Esophagus muscularis mucosa (tissue), 4 donors: ENCODE measurements at places on chromosomes 4 and X. TPM values are rescaled to one million over a fixed set of nuclear protein-coding genes. Genes with fewer than 3 reads are reported as not detected.
A peak's percentile ranks its signal among the peaks of the same experiment; 100 is the strongest.

DNA sequence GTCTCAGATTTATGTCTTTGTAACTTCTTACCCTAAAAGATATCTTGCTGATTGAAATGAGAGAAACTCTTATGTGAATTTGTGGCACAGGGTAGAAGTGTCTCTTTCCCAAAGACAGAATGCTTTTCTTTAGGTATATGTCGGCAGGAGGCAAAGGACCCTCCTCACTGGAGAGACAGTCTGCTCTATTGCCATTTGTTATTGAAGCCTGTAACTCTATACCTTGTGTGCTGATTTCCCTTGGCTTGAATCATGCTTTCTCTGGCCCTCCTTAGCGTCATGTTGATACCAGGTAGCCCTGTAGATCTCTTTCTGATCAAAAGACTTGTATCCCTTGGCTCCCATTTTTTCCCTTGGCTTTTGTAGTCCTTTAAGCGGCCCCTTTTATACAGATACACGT is 284.3 kb downstream of the CXXC4 start:
- no peak overlapping the region for H3K27ac ChIP-seq
- H3K4me3 ChIP-seq: no peak overlapping the region
- H3K4me1 ChIP-seq: no peaks in the 10 kb centered on the region
- H3K36me3 ChIP-seq: no peaks in the 10 kb centered on the region
- no peaks in the 10 kb centered on the region for H3K27me3 ChIP-seq

DNA sequence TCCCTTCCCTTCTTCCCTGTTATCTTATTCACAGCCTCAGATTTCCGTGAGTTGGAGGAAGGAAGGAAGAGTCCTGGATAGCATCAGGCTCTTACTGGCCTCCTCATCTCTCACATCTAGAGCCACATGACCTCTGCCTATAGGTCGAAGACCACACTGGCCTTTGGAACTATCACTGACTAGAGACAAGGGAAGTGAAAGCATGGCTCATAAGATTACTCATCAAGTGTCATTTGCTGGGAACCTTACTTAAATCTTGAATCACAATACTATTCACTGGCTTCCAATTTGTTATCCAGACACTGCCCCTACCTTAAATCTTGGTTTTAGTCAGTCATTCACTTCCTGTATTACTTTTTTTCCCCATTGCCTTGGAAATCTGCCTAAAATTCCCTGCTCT is 61.6 kb upstream of the MTMR8 start:
- no peak overlapping the region for H3K27ac ChIP-seq
- no peaks in the 10 kb centered on the region for H3K27me3 ChIP-seq
- no peak for DNase-seq
- no peaks in the 10 kb centered on the region for H3K36me3 ChIP-seq
- H3K4me1 ChIP-seq: no peaks in the 10 kb centered on the region

DNA sequence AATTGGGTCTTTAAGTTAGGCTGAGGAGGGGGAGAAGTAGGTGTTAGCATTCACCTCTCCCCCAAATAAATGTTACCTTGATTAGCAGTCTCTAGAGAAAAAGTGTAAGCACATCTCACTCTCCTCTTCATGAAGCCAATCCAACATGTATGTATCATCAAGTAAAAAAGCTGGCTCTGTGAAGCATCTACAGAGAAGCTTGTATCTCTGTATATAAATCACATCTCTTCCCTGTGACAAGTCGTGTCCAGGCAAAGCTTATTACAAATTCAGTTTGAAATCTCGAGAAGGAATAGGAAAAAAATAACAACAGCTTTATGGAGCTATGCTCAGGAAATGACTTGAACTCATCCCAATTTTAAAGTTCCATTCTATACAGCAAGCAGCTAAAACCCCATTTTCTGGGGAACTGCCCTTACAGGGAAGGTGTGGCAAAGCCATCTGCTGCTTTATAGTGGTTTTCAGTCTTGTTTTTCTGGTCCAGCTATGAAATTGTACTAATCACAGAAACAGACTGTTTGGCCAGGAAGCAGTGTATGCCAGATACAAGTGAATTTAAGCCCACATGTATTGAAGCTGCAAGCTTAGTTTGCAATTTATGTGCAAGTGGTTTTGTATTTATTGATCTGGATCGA is 313.3 kb upstream of the NOCT start:
- no peak overlapping the region for H3K4me3 ChIP-seq
- H3K27ac ChIP-seq: no peak overlapping the region
- no peaks in the 10 kb centered on the region for H3K27me3 ChIP-seq
- DNase-seq: no peak
- H3K36me3 ChIP-seq: no peaks in the 10 kb centered on the region

DNA sequence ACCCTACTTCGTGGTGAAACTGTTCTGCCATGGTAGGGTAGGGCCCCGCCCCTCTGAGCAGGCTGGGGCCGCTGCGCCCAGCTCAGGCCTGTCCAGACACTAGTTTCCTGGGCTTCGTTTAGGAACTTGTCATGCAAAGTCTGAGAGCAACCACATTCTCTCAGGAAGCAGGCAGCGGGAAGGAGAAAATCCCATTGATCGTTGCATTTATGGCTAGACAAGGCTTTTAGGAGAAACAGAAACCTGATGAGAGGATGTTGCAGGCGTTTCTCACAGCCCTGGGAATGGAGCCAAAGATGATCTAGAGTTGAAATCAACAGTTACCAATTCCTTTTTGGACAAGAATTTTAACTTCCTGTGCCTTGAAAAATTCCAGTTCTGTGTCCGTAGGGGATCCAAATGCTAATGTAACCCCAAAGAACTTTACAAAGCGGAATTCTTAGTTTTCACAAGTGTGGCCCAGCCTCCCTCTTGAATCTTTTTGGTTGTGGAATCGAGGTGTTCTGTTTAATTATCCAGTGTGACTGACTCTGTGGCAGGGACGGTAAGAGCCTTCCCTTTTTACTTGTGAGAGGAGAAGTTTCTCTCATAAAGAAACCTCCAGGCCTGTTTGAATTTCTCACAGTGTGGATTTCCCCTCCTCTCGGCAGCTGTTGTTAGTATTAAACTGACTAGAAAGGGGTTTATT is 4.5 kb upstream of the CXCL9 start:
- peaks cover 14% of the 10 kb centered on the region for H3K4me1 ChIP-seq
- peak overlapping the region; percentile 28 for H3K4me3 ChIP-seq
- no peaks in the 10 kb centered on the region for H3K27me3 ChIP-seq
- H3K36me3 ChIP-seq: no peaks in the 10 kb centered on the region
- peak overlapping the region; percentile 52 for H3K27ac ChIP-seq

DNA sequence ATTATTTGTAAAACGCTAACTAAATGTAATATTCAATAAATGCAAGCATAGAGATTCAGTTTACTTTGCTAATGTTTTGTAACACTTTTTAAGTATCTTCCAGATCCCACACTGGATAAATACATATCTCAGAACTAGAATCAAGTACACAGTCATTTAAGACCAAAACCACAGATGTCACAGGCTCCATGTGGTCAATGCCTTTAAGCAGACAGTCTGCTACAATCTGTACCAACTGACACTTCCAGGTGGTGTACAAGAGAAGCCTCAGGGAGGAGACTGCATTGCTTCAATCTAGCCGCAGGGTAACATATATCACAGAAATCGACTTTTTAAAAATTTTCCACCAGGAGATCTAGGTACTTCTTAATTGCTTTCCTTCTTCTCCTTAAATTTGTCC is 229.6 kb upstream of the DIAPH2 start:
- no peak overlapping the region for H3K4me3 ChIP-seq
- H3K27ac ChIP-seq: no peak overlapping the region

DNA sequence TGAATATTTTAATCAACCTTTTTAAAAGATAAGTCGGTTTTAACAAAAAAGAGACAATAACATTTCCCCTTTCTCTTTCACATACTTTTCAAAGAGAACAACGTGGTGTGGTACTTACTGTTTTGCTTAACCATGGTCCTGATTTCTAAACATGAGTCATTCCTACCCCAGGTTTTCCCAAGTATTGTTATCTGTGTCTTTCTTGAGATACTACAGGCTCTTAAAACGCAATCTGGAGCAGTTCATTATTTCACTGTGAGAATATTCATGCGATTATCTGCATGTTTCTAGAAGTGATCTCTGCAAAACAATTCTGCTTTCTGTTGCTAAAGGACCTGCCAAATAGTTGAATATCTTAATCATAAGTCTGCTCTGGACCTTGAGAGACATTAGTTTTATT is 127.3 kb downstream of the TENM3 start:
- no peaks in the 10 kb centered on the region for H3K27me3 ChIP-seq
- no peaks in the 10 kb centered on the region for H3K36me3 ChIP-seq
- H3K27ac ChIP-seq: no peak overlapping the region
- no peak overlapping the region for H3K4me3 ChIP-seq
- H3K4me1 ChIP-seq: no peaks in the 10 kb centered on the region

DNA sequence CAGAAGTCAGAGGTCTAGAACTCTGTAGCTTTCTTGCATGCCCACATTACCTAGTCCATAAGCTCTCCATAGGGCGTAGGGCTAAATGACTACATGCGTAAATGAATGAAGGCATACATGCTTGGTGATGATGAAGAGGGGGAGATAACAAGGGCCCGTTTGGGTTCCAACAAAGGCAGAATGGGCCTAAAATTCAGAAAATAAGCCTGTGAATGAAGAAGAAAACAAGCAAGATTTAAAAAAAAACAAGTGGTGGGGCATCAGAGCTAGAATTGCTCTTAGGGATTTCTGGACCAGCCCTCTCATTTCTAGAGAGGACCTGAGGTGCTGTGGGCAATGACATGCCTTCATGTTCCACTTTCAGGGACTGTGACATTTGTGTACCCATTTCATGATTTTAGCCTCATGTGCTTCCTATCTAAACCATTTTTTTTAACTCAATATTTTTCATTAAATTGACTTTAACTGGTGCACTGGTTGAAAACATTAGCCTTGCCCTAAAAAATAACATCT is 12.1 kb downstream of the GPRIN3 start:
- H3K4me3 ChIP-seq: no peak overlapping the region
- H3K27me3 ChIP-seq: no peaks in the 10 kb centered on the region
- no peak for DNase-seq
- no peaks in the 10 kb centered on the region for H3K36me3 ChIP-seq
- no peak overlapping the region for H3K27ac ChIP-seq

GRCh38 chr4:3009422-3009821 is 46.1 kb downstream of the GRK4 start:
- H3K27me3 ChIP-seq: no peaks in the 10 kb centered on the region
- DNase-seq: no peak
- H3K27ac ChIP-seq: no peak overlapping the region
- H3K4me1 ChIP-seq: peaks cover 14% of the 10 kb centered on the region

DNA sequence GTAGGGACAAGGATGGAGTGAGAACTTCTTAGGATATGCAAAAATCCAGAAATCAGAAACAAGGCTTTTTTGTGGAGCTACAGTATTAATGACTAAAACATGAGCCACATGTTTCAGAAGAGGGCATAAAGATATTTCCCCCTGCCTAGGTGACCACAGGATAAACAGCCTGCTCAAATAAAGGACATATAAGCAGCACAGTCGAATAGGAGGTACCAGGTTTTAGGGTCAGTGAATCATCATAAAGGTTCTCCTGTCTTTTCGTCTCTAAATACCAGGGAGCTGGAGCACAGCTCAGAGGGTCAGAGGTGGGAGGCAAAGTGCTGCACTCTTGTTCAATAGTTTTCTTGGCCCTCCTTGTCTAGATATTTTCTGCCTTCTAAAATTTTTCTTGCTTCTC is 211.9 kb upstream of the HS3ST1 start:
- no peak for DNase-seq
- no peaks in the 10 kb centered on the region for H3K4me1 ChIP-seq
- no peak overlapping the region for H3K27ac ChIP-seq
- no peaks in the 10 kb centered on the region for H3K27me3 ChIP-seq
- H3K36me3 ChIP-seq: no peaks in the 10 kb centered on the region

DNA sequence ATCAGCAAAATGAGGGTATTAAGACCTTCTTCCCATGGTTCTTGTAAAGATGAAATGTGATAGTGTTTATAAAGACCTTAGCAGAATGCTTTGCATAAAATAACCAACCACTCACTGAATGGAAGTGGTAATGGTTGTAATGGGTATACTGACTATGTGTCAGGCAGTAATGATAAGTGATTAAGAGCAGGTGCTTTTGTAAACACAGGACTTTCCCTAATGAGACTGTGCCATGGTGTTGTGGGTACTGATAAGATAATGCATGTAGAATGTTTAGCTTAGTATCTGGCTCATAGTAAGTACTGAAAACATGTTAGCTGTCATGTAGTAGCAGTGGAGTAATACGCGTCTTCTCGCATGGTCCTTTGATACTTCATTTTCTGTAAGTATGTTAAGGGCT is 6.9 kb downstream of the LSM6 start:
- no peaks in the 10 kb centered on the region for H3K27me3 ChIP-seq
- H3K4me3 ChIP-seq: no peak overlapping the region
- H3K36me3 ChIP-seq: peaks cover 10% of the 10 kb centered on the region
- no peak overlapping the region for H3K27ac ChIP-seq
- DNase-seq: no peak

DNA sequence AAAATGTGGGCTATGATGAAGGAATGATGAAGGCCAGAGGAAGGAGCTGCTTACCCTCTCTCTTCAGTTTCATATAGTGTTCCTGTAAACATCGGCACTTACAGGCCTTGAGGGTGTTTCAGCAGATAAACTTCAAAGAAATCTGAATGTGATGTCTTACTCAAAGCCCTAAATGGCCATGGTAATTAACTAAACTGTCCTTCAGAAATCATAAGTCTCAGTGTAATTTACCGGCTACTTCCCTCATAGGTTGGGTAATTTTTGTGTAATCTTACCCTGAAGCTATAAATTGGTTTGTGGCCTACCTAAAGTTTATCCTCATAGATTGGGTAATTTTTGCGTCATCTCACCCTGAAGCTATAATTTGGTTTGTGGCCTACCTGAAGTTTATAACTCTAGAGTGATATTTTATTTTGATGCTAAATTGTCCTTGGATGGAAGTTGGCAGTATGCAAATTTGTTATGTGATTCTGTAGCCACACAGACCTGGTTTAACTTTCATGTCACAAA is 2700.3 kb downstream of the ARAP2 start:
- no peak overlapping the region for H3K4me3 ChIP-seq
- DNase-seq: no peak
- no peak overlapping the region for H3K27ac ChIP-seq
- H3K36me3 ChIP-seq: no peaks in the 10 kb centered on the region
- H3K4me1 ChIP-seq: no peaks in the 10 kb centered on the region

DNA sequence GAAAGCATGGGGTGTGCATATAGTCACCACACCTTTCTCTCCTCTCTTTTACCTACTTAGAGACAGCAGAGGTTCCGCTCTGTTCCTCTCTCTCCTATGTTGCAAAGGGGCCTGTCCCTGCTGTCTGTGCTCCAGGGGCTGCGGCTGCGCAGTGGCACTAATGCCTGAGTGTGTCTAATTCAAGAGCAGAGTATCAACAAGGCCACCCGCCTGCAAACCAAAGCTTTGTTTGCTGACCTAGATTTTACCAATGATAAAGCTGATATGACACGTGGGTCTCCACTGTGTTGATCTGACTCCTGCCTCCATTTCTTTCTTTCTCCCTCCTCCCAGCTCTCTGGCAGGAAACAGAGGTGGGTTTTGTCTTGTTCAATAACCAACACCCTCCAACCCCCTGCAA is 74.9 kb downstream of the NSG1 start:
- H3K4me3 ChIP-seq: no peak overlapping the region
- H3K4me1 ChIP-seq: no peaks in the 10 kb centered on the region
- peaks cover 37% of the 10 kb centered on the region for H3K36me3 ChIP-seq
- no peaks in the 10 kb centered on the region for H3K27me3 ChIP-seq
- DNase-seq: no peak
- no peak overlapping the region for H3K27ac ChIP-seq

GRCh38 chrX:17590892-17591740 is 146.2 kb upstream of the SCML1 start:
- peak overlapping the region; percentile 29 for H3K4me3 ChIP-seq
- peaks cover 23% of the 10 kb centered on the region for H3K4me1 ChIP-seq
- no peak for DNase-seq
- H3K27me3 ChIP-seq: no peaks in the 10 kb centered on the region
- no peaks in the 10 kb centered on the region for H3K36me3 ChIP-seq

MTMR8 gene
- total RNA-seq: 2.8 TPM

UGT2B28 gene
- not detected for total RNA-seq

PPP2R2C gene
- 2.7 TPM for total RNA-seq

BEX3 gene
- 134 TPM for total RNA-seq
